ENCODE measurements at places on chromosomes 5 and 9.

DNA sequence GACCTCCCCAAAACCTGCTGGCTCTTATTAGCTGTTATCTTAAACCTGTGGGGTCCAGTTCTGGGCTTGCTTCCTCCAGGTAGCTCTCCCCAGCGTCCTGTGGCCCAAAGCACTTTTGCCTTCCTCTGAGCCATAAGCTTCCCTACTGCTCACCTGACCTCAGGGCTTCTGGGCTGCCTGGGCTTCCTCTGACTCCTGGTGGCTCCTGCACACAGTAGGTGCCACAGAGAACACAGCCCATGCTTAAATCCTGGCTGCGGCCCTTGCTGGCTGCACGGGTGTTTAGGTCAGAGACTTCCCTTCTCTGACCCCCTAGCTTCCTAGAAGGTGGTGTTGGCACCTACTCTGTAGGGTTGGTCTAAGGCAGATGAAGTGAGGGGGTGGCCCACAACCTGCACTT, 2.5 kb downstream of the RALGDS start:
- DNase-seq, result no peak

DNA sequence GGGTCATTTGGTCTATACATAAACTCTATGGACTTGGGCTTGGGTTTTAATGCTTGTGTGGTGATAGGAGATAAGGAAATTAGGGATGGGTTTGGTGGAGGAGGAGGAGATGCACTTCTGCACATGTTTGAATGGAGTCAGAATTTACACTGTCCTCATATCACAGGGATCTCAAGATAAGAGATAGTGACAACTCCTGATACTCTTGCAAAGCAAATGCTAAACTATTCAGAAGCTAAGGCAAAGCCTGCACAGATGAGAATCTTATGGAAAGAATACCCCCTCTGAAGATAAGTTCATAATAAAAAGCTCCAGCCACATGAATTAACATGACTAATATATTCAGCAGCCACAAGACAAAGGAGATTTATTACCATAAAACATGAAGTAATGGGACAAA, 90.2 kb downstream of the XRCC4 start:
- DNase-seq, result no peak

GRCh38 chr5:175254155-175254554, 189.8 kb downstream of the DRD1 start:
- no peak for DNase-seq

DNA sequence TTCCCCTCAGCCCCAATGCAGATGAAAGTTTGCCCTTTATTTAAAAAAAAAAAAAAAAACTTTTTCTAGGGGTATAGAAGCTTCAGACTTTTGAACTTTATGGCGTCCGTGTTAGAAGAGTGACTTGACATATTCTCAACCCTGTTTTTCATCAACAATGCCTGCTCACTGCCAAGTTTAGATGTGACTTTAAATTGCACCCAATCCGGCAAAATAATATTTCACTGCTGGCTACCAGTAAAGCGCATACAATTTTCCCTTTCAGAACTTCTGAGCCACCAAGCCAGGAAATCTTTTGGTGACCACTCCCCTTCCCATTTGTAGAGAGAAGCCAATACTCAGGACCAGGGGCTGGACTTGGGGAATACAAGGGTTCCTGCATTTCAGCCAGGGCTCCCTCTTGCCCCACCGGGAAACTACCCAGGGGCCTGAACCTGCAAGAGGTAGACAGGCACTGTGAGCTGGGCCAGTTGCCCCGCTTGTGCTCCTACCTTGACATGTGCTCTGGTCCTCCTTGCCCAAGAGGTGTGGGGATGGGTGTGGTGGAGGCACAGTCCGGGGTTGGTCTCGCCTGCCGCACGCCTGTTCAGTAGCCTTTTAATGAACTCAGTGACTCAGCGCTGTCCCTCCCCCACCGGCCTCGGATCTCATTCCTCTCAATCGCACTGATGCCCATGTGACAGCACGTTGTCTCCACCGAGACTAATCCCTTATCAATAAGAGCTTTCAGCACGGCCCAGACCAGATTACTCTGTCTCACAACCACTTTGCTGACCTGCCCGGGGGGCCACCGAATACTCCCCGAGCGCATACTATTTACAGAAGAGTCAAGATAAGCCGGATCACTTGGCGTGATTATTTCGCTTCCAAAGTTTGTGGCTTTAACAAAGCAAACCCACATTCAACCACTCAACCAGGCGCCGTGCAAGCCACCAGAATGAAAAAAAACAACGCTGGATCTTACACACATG, 226.4 kb downstream of the DCP2 start:
- DNase-seq, result no peak

GRCh38 chr9:14522627-14523379, 170.4 kb downstream of the ZDHHC21 start:
- DNase-seq, result no peak

DNA sequence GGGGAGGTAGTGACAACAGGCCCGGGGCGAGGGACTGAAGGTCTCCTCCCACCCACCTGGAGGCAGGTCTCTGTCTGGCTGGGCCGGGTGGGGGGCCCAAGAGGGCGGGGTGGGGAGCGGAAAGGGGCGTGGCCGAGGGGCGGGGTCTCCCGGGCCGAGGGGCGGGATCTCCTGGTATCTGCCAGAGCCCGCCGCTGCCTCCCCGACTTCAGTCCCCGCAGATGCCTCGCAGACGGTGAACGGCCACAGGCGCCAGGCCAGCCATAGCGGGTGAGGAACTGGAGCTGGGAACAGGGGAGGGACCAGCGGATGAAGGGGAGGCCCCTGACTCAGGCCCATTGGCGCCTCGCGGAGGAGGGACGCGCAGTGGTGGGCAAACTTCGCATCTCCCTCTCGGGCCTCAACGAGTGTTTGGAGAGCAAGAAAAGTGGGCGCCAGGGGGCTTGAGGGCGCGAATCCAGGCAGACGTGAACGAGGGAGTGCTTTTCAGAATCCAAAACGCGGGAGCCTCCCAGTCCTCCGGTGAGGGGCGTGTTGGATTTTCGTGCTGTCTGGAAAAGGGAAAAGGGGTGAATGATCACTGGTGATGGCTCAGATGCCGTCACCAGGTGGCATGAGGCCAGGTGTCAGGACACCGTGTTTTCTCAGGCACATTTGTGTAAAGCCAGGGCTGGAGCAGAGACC, at the start of gene ADGRD2:
TSS of gene ADGRD2 (plus strand) at position 211 of the 684 bp plus-strand sequence. CDS start 1,216 bp downstream, outside the sequence.
- no peak for DNase-seq

DNA sequence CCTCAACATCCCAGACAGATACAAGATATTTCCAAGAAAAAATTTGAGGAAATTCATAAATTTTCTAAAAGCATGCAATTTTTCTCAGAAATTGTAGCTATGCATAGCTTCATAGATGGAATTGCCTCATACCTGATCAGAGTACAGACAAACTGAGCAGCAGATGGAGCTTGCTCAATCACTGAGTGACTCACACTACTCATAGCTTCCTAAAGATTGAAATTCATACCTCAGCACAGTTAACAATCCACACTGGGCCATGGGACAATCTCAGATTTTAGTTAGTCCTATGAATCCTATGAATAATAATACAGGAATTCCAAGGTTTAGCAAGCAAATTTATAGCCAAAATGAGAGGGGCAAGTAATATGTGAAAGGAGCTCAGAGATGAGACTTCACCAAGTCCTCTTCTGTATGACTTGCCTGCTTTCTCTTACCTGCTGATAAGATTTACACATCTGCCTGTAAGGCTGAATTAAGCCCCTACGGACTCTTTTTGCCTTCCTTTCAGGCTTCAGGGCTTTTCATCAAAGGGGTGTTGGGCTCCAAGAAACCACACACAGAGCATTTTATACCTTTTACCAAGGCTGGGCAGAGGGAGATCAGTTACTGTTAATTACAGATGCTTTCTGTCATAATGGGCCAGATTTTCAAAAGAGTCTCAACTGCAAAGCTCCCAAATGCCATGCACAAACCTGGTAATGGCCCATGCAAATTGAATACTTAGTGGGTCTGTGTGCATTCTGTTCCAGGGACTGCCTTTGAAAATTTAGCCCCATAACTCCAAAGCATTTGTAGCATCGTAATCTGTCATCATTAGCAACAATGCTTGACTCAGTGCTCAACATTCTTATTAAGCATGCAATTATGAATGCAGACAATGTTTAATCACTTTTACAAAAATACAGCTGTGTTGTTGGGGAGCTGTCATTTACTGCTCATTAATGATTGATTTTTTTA, 439.3 kb downstream of the DTWD2 start:
- no peak for DNase-seq

DNA sequence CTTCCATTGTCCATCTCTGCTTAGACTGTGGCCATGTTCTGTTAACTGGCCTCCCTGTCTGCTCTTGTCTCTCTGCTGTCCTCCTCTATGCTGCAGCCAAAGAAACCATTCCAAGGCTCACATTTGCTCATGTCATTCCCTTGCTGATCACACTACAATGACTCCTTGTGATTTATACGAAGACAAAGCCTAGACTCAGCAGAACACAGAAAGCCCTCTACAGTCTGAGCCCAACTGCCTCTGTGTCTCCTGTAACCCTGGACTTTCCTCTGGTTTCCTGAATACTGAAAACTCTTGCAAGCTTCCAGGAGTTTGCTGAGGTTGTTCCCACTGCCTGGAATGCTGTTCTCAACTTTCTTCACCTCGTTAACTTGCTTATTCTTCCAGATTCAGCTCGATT, 191.8 kb downstream of the TMEM38B start:
- no peak for DNase-seq

GRCh38 chr9:85640425-85640824, 101.3 kb downstream of the AGTPBP1 start:
- no peak for DNase-seq

DNA sequence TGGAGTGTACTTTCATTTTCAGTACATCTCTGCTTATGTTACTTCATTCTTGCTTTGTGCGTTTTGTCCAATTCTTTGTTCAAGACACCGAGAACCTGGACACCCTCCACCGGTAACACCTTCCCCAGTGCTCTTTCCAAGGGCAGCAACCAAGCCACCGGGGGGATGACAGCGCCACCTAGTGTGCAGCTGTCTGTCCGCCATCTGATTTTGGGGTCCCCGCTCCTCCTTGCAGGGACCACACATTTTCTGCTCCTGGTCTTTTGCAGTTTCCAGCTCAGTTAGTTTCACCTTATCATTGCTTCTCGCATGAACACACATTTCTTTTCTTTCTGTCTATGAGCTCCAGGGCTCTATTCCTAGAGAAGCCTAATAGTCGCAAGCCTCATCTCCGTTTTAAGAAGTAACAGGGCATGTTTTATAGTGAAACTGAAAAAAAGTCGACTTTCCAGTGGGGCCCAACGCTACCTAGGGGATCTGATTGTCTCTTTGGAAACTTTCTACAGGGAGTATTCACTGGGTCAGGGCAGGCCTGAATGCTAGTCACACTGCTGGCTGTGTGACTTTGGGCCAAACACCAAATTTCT, 152.1 kb downstream of the FSTL4 start:
- no peak for DNase-seq

- no peak for DNase-seq
Observed at GRCh38 chr5:50595199-50595598, 71.2 kb upstream of the PARP8 start.

DNA sequence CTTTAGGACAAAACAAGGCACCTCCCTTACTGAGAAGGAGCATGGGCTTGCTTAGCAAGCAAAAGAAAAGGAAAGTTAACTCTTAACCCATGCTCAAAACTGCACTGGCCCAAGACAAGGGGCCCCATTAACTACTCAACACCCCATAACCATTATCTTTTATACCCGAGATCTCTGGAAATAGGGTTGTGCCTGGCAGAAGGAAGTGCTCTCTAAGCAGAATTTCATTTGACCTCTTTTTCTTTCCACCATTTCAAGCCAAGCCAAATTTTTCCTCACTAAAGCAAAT, 167.2 kb downstream of the RASEF start:
- no peak for DNase-seq

- no peak for DNase-seq
Observed at GRCh38 chr5:65126542-65127069, 355.1 kb downstream of the ADAMTS6 start.

GRCh38 chr9:126148994-126149393, 177.6 kb upstream of the MVB12B start:
- no peak for DNase-seq

- no peak for DNase-seq
Observed at GRCh38 chr9:91943478-91944470, 6.3 kb downstream of the ROR2 start.

GRCh38 chr9:120942186-120943001, 15.8 kb upstream of the TRAF1 start:
- no peak for DNase-seq

DNA sequence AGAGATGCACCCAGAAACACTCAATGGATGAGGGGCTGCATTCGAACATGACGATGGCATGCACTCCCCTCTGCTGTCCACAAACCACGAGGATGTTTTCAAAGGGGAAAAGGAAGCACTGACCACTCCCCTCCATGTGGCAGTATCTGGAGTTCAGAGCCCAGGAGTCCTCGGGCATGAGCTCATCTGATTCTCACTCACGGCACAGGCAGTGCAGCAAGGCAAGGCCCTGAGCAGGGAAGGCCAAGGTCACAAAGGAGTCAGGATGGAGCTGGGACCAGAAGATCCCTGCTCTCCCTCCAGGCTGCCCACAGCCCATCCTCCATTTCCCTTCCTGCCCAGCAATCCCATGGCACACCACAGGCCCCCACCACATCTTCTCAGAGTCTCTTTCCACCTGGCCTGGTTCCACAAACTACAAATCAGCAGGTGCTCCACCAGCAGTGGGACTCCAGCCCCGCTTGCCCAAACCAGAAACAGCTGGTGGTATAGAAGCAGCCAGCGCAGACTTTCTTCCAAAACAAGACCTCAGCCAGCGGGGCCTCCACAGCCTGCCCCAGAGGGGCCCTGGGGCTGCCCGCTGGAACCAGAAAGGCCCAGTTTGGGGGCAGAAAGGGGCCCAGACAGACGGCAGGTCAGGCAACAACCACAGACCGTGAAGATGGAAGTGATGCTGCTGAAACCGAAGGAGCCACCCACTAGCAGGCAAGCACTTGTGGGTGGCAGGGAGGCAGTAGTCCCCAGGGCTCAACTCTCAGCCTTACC, 12.2 kb downstream of the TNIP1 start:
- no peak for DNase-seq

- no peak for DNase-seq
Observed at GRCh38 chr5:159343295-159344094, 13.2 kb upstream of the IL12B start.

- DNase-seq, result no peak
Observed at GRCh38 chr5:167840527-167841130, 450.8 kb upstream of the WWC1 start.

- no peak for DNase-seq
Observed at GRCh38 chr5:178384816-178385495, 152.4 kb upstream of the PHYKPL start.

DNA sequence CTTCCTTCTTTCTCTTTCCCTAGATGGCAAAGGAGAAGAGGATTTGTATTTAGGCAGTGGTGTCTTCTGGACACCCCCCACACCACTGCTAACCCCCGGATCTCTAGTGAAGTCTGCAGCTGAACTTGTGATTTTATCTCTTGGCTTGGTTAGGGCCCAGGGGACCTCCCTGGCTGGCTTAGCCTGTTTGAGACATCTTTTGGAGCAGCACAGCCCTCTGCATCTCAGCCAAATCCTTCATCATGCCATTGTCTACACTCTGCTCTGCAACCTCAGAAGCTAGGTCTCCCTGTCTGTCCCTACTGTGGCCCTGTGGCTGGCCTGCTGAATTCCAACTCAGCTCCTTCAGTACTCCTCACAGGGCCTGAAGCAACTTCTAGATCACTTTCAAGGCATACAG, 81.7 kb downstream of the MUSK start:
- DNase-seq, result no peak

All from stimulated activated CD4-positive, alpha-beta T cell treated with anti-CD3 and anti-CD28 coated beads, Interleukin-1b, Interleukin-23, amount 100 ng/mL, for 1 hour (primary cell).